ENCODE measurements at places on chromosomes 1 and 21.

DNA sequence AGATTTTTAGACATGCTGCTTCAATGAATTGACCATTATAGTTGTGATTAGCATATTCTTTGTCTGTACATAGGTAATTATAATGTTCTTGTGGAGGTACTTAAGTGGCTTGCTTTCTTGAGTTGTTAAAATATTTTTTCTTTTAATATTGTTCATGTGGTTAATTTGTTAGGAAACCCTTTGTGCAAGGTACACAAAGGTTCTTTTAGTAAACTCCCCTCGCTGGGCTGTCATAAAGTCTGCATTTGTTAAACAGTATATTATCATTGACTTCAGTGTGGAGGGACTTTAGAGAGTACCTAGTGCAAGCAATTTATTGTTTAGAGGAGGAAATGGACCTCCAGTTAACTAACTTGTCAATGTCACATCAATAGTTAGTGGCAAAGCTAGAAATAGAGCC, 52.5 kb downstream of the DISP1 start:
- no peak for DNase-seq

GRCh38 chr1:43818691-43819090, 111.4 kb downstream of the ST3GAL3 start:
- no peak for DNase-seq

- no peak for DNase-seq
These were observed 1.0 kb downstream of the TP53BP2 start for GRCh38 chr1:223844787-223845036.

- no peak for DNase-seq
These were observed 51.0 kb downstream of the CR1L start for GRCh38 chr1:207695891-207696290.

DNA sequence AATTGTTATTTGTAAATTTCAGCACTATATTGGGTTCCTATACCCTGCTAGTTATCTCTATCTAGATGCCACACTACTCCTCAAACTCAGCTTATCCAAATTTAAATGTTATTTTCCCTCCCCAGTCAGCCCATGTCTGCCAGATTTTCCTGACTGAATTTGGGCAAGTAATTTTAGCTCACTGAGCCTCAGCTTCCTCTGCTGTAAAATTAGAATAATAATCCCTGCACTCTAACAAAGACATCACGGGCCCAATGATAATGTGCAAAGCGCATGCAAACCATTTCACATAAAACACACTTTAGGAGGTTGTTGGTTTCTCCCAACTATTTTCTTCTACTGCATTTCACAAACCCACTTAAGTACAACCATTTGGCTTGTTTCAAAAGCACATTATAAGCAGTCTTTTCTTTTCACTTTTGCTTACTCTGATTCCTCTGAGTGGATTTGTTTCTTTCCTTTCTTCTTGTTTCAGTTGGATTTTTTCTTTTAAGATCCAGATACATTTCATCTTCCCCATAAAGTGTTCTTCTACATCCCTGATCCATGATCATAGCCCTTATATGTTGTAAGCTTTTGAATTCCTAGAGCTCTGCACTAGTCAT, 152.8 kb upstream of the DPT start:
- no peak for DNase-seq

DNA sequence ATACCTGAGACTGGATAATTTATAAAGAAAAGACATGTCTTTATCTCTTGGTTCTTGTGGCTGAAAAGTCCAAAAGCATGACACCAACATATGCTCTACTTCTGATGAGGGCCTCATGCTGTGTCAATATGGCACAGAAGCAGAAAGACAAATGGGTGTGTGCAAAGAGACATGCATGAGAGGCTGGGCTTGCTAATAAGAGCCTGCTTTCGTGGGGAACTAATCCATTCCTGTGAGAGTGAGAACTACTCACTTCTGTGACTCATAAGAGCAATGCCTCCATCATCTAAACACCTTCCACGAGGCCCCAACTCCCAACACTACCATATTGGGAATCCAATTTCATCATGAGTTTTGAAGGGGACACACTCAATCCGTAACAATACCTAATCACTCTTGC, 340.0 kb upstream of the DUSP10 start:
- no peak for DNase-seq

- no peak for DNase-seq
These were observed 64.7 kb upstream of the MACF1 start for GRCh38 chr1:39139723-39140360.

DNA sequence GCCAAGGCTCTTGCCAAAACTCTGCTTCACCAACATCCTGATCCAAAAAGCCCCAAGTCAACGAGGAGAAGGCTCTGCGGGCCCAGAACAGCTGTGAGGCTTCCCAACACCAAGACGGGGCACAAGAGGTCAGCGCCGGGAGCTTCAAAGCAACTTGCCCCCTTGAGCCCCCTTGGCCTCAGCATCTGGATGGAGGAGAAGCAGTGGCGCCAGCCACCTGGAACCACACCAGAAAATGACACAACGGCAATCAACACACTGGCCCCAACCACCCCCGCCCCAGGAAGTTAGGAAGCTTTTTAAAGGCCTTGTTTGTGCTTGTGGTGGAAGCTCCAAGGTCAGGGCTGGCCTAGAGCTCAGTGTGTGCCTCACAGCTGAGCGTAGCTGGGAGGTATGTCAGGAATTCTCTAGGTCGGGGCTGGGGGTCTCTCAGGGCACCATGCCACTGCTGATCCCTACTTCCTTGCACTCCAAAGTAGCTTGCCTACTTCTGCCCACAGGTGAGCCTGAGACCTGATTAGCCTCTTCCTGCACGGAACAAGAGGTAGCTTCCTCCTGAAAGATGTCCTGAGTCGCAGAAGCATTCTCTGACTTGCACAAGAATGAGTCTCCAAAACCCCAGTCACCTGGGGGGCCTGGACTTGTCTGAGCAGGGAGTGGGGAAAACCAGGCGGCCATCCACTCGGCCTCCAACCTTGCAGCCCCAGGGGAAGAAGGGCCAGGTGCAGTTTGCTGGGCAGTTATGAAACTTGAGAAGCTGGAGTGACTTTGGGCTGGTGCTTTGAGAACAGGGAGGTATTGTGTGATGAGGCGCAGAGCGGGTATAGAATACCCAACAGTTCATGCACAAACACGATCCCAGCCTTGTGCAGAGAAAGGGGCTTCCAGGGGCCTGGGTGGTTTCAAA, 9.7 kb upstream of the SRP9 start:
- DNase-seq: no peak

GRCh38 chr1:214111796-214112195, 124.0 kb downstream of the PROX1 start:
- no peak for DNase-seq

DNA sequence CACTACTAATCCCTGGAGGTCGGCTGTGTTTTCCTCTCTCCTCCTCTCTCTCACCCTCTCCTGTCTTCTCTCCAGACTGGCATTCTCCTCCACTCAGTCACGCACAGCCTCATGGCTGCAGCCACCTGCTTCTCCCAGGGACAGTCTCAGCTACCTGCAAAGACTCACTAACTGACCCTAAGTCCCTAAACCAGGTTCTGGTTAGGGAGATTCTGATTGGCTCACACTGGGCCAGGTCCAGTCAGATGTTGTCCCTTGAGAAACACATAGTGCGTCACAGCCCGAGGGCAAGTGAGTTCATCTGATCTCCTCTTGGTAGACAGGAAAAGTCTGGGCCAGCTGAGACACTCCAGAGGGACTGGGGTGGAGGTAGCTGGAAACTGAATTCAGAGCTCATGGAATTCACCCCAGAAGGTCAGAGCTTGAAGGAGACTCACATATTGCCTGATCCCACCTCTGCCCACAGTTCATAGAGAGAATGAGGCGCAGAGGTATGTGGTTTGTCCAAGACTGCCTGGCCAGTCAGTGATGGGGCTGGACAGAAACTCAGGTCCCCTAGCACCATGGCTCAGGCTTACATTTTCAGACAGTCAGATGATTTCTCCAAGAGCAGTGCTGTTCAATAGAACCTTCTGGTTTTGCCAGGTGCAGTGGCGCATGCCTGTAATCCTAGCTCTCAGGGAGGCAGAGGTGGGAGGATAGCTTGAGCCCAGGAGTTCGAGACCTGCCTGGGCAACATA, 40.4 kb upstream of the RPL11 start:
- no peak for DNase-seq

Data from skeletal muscle cell (primary cell).